KBM-7 (cell line): ENCODE measurements at places on chromosomes 13 and 19.
A peak's percentile ranks its signal among the peaks of the same experiment; 100 is the strongest.

DNA sequence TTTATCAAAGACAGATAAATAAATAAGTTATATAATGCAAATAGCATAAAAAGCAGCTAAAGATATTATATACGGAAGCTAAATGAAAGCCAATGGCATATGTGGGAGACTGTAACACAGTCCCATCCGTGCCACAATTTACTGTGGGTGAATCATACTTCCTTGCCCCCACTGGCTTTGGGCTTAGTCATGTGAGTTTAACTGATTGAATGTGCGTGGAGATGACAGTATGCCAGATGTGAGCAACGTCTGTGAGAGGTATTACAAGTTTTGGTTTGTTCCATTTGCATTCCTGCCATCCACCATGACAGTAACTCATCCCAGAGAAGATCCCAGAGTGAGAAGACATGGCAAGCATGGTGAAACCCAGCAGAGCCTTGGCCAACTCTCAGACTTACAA, 340.0 kb downstream of the SUCLA2 start:
- DNase-seq, result no peak

GRCh38 chr19:30551271-30551670, 179.1 kb downstream of the ZNF536 start:
- DNase-seq, result no peak

DNA sequence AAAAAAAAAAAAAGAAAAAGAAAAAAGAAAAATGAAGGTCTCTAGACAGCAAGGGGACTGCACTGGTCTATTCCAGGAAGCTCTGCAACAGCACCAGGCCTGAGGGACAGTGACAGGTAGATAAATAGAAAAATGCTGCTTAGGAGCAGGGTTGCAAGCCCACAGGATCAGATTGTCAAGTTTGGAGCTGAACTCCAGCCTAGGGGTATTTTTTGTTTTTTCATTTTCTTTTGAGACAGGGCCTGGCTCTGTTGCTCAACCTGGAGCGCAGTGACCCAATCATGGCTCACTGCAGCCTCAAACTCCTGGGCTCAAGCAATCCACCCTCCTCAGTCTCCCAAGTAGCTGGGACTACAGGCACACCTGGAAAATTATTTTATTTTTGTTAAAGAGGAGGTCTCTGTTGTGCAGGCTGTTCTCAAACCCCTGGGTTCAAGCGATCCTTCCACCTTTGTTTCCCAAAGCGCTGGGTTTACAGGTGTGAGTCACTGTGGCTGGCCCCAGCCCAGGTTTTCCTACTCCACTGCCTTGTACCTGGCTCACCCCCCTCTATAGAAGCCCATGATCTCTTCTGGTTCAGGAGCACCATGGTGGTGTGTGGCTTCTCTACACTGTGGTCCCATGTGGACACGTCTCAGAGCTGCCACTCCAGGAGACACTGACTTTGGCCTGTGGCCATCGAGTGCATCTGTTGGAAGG, 23.9 kb downstream of the POP4 start:
- DNase-seq, result no peak

GRCh38 chr19:1491114-1491848, at the start of gene REEP6:
Gene REEP6 (plus strand): TSS chr19:1491181. CDS start chr19:1491270, 89 bp downstream.
- DNase-seq, result no peak

DNA sequence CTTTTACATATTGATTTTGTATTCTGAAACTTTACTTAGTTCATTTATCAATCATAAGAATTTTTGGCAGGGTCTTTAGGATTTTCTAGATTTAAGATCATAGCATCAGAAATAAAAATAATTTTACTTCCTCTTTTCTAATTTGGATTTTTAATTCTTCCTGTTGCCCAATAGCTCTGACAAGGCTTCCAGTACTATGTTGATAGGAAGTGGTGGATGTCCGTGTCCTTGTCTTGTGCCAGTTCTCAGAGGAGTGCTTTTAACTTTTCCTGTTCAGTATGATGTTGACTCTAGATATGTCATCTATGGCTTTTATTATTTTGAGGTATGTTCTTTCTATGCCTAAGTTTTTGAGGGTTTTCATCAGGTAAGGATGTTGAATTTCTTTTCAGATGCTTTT, 7.7 kb upstream of the KIR2DL4 start:
- DNase-seq, result peak; percentile 8

DNA sequence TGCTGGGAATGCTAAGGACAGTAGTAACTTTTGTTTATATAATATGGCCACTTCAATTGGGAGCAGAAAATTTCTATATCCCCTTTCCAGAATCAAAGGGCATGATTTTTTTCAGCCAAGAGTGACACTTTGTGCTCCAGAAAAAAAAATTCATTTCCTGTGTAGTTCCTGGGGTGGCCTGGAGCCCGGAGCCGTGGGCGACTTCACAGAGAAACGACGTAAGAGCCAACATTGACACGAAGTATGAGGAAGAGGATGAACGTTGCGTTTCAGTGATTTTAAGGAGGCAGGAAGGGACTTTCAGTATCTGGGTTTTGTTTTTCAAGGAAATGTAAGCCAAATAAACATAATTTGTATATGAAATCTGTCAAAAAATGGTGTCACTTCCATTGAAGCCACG, 187.6 kb downstream of the STK24 start:
- DNase-seq, result no peak

GRCh38 chr13:27054760-27055159, 116.9 kb downstream of the USP12 start:
- DNase-seq, result peak; percentile 11

DNA sequence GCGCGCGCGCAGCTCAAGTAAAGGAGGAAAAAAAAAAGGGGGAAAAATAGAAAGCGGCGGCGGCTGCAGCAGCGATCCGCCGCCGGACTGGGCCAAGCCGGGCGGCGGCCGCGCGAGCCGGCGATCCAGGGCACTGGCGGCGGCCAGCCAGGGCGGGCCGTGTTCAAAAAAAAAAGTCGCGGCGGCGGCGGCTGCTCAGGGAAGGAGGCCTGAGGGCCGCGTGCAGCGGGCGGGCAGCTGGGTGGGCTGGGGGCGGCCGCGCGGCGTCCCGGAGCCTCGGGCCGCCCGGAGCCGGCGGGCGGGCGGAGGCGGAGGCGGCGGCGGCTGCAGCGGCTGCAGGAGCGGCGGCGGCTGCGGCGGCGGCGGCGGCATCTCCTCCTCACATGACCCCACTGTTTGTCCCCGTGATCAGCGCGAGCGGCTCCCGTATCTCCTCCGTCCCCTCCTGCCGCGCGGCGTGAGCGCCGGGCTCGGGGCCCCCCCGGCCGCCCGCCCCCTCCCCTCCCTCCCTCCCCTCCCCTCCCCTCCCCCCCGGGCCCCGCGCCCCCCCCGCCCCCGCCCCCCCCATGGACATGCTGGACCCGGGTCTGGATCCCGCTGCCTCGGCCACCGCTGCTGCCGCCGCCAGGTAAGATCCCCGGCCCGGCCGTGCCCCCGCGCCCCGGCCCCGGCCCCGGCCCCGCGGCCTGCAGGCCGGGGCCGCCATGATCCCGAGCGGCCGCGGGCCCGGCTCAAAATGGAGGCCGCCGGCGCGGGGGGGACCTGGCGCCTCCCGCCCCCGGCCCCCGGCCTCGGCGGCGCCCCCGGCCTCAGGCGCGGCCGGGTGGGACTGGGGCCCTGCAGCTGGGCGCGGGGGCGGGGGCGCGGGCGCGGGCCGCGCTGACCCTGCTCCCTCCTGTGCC, at the start of gene USF2:
Gene USF2 (plus strand): TSS at position 427 of the 902 bp plus-strand sequence. CDS start 140 bp downstream, at position 567.
- no peak for DNase-seq

DNA sequence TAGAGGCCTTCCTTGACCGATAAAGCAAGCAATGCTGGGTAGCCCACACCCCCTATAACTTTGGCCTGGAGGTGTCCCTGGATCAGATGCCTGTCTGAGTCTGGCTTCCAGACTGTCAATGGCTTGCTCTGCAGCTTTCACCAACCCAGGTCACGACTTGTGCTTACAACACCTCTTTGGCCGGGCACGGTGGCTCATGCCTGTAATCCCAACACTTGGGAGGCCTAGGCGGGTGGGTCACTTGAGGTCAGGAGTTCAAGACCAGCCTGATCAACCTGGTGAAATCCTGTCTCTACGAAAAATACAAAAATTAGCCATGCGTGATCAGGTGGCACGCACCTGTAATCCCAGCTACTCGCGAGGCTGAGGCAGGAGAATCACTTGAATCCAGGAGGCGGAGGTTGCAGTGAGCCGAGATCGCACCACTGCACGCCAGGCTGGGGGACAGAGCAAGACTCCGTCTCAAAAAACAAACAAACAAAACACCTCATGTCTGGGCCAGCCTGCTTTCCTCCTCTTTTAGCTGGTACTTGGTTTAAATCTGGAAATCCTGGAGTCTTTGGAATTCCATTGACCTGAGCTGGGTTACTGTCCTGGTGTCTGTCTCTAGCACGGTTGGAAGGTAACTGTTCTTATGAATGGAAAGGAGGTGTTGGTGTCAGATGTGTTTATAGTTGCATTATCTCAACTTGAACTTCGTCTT, 10.3 kb upstream of the GARRE1 start:
- DNase-seq, result no peak

DNA sequence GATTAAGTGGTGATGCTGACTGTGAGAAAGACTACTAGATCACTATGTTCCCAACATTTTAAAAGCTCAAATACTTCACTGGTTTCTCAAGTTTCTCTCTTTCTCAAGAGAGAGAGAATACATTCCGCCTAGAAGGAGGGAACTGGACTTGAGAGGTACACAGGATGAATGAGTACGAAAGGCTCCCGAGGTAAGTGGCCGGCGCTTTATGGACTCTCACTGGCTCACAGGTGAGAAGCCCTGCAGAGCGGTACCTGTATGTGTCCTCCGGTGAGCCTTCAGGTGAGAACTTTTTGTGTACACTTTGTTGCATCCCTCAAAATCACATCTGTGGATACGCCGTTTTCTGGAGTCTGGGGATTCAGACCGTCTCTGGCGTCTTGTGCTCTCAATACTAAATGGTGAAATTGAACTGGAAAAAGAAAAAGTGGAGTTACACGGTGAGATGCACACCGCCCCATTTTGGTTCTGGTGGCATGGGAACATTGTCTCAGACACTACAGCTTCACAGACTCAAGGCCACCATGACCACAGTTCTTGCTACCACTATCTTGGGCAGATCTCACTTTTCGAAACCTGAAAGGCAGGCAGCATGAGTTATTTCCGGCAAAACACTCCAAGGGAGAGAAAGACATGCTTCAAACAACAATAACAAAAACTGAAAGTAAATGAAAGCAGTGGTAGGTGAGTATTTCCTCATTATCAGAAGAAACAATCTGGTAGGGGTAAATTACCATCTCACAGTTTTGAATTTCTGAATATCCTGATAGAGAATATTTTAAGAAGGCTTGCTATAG, 418.9 kb downstream of the KLF12 start:
- DNase-seq, result no peak

DNA sequence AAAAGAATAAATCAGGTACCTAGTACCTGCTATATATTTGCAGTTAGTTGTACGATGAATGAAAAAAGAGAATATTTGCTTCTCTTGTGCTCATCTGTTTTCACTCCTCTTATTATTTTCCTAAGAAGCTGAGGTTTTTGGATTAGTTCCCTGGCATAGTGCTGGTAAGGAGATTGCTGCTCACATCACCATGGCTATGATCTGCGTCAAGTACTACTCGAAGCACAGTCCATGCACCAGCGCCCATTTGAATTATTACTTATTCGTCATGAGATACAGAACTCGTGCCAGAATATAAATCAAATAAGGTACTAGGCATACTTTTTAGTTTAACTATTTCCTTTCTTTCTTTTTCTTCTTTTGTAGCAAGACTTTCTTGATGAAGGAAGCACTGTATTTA, 7.1 kb downstream of the SERTM1 start:
- DNase-seq, result no peak

- no peak for DNase-seq
Observed at GRCh38 chr13:52345631-52346251, 60.2 kb downstream of the THSD1 start.

DNA sequence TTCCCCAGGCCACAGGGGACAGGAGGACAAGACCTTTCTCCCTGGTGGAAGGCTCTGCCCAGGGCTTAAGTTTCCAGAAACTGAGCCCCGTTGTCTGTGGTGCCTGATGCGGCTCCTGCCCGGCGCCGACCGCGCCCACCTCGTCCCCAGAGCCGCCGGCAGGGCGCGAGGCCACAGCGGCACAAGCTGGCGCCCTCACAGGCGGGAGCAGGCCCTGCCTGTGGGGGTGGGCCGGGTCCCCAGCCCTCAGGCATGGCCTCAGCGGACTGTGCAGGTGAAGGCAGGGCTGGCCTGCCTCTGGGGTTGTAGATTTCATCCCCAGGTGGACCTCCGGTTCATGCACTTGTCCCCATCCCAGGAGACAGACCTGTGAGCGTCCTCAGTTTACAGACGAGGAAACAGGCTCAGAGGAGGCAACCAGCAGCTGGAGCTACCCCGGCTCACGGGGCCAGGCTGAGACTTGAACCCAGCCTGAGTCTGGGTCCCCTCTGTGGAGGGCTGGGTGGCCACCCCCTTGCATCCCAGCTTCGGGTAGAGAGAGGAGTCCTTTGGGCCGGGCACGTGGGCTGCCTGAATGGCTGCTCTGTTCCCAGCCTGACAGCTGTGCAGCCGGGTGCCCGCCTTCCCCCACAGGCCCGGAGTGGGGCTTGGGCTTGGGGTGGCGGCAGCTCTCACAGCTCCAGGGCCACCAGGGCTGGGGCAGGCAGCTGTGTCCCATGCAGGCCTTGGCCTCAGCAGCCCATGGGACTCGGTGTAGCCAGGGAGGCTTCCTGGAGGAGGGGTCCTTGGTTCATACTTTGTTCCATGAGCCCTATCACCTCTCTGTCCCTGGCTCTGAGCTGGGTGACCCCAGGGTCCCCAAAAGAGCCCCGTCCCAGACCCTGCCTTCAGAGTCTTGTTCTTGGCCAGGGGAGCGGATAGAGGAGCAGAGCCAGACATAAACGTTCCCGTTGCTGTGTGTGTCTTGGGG, 26.8 kb downstream of the PIAS4 start:
- no peak for DNase-seq

DNA sequence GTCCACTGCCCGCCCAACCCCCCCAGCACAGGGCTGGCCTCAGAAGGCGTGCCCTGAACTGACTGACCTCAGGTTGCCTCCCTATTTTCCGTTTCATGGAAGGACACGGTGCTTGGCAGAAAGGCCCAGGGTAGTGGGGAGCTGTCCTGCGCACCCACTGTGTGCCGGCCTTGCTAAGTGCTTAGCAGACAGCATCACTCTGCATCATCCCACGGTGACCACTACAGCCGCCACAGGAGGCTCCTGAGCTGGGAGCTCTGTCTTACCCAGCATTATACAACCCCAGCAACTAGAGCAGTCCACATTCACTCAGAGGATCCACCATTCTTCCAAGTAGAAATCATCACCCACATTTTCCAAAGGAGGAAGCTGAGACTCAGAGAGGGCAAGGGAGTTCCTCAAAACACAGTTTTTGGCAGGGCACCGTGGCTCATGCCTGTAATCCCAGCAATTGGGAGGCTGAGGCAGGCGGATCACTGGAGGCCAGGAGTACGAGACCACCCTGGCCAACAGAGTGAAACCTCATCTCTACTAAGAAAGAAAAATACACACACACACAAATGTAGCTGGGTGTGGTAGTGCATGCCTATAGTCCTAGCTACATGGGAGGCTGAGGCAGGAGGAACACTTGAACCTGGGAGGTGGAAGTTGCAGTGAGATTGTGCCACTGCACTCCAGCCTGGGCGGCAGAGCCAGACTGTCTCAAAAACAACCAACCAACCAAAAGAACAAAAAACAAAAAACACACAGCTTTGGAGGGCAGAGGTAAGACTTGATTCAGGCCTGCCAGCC, 1.6 kb downstream of the SBK2 start:
- no peak for DNase-seq
